Colonic mucosa (tissue), 4 donors: ENCODE measurements at places on chromosomes 5 and 9. TPM values are rescaled to one million over a fixed set of nuclear protein-coding genes. Genes with fewer than 3 reads are reported as not detected.

GRCh38 chr5:135494196-135494595 lies 41.6 kb downstream of the NEUROG1 start:
- peaks cover 35% of the 10 kb centered on the region for H3K27me3 ChIP-seq
- H3K4me3 ChIP-seq: no peak overlapping the region
- H3K36me3 ChIP-seq: no peaks in the 10 kb centered on the region
- DNase-seq: no peak
- no peaks in the 10 kb centered on the region for H3K4me1 ChIP-seq
- H3K27ac ChIP-seq: no peak overlapping the region

DNA sequence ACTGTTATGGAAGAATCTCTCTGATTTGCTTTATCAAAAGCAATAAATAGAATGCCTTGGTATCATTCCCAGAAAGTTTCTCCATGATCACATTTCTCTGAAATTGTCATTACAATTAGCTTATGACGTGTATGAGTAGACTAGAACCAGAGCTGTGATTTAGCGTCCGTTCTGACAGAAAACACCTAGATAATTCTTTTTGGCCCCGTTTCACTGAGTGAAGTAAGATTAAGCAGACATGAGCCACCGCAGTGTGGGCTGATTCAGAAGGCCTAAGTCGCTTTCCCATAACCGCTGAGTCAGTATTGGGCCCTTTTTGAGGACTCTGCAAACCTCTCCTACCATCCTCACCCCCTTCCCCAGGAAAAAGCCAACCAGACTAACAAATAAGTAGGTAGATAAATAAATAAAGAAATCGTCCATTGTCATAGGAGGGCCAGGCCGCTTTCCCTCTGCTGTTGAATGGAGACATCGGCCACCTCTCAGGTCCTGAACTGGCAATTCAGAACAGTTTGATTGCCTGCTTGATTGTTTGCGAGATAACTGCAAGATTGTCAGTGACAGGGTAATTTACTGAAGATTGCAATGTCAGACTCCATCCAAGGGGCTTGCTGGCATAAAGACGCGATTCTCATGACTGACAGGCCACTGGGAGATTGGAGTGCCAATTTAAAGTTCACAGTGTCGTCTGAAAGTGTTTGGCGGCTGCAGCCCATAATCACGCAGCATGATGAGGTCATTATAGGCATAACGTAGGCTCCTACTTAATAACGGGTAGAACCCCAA lies 105.0 kb upstream of the WWC1 start:
- H3K4me1 ChIP-seq: no peaks in the 10 kb centered on the region
- DNase-seq: no peak
- no peak overlapping the region for H3K27ac ChIP-seq
- H3K36me3 ChIP-seq: no peaks in the 10 kb centered on the region

The PCDHGA7 gene
- total RNA-seq: 1.0 TPM

GRCh38 chr5:125657936-125658335 lies 765.3 kb upstream of the GRAMD2B start:
- H3K36me3 ChIP-seq: no peaks in the 10 kb centered on the region
- H3K27me3 ChIP-seq: no peaks in the 10 kb centered on the region
- H3K4me1 ChIP-seq: no peaks in the 10 kb centered on the region
- no peak overlapping the region for H3K4me3 ChIP-seq

DNA sequence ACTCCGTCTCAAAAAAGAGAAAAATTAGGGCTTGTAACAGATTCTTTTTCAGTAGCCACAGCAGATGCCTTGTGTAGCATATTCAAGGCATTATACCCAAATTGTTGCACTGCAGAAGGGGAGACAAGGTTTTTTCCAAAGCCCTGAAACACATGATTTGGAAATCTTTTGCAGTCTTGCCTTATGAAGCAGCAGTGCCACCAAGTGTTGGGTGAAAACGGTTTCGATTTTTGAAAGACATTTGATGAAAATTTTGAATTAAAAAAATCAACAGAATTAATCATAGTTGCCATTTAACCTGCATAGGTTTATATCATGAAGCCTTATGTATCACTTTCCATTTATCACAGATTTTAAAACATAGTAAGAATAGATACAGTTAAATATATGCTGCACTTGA lies 479.5 kb downstream of the TAF11L14 start:
- no peak overlapping the region for H3K27ac ChIP-seq
- no peaks in the 10 kb centered on the region for H3K27me3 ChIP-seq
- H3K36me3 ChIP-seq: no peaks in the 10 kb centered on the region
- no peak for DNase-seq
- H3K4me3 ChIP-seq: no peak overlapping the region
- no peaks in the 10 kb centered on the region for H3K4me1 ChIP-seq

The PCDHGA6 gene
- 0.82 TPM for total RNA-seq

The HCN1 gene
- 0.07 TPM for total RNA-seq

The SPINK1 gene
- 423 TPM for total RNA-seq

GRCh38 chr5:78526049-78526525 lies 122.5 kb downstream of the LHFPL2 start:
- peak overlapping the region; percentile 62 for H3K27ac ChIP-seq
- H3K4me1 ChIP-seq: no peaks in the 10 kb centered on the region
- no peak for DNase-seq

DNA sequence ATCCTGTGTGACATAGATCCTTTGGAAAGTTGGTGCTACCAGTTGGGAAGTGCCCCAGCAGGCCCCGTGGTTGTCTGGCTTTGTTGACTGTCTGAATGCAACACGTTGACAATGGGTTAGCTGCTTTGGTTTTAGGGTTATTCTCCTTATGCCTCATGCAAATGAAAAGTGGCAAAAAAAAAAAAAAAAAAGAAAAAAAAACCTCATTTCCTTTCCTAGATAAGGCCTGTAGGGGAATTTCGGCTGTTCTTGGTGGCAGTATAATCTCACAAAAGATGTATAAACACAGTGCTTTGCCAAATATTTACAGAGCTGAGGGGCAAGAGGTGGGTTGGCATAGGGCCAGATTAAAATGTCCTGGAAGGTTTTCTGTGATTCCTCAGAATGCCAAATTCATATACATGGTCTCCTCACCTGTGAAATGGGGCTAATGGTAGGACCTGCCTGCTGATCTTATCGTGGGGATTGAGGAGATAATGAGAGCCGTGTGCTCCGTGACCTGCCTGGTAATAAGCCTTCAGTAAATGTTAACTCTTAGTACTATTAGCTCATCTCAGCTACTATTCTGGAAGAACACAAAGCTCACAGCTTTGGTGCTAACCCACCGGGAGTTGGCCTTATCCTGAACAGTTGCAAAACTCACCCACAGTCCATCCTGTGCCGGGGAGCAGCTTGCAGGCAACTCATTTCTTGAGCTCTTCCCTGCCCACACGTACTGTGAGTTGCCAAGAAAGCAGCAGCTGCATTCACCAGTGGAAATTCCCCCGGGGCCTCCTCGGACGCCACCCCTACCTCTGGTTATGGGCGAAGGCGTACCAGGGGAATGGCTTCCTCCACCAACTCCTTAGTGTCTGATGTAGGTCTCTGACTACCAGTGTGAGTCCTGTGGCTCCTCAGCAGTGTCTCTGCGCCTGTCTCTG lies 220.3 kb downstream of the NR3C1 start:
- no peaks in the 10 kb centered on the region for H3K4me1 ChIP-seq
- H3K36me3 ChIP-seq: no peaks in the 10 kb centered on the region
- H3K4me3 ChIP-seq: no peak overlapping the region
- H3K27ac ChIP-seq: no peak overlapping the region

The RNF44 gene
- total RNA-seq: 67.5 TPM

DNA sequence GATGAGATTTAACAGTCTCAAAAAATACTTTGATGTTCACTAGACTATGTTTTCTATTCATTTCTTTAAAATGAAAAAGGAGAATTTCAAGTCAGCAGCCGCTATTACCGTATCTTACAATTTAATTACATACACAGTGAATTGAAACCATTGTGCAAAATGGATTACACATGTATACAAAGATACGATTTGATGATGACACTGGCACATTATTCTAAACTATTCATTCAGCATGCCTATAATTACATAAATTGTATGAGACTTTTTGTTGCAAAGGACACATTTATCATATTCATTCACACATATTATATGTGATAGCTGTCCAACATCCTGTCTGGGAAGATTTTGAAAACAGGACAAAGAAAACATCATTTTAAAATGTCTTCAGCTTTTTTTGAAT lies 118.3 kb upstream of the VCAN start:
- DNase-seq: no peak
- no peak overlapping the region for H3K4me3 ChIP-seq
- no peaks in the 10 kb centered on the region for H3K4me1 ChIP-seq
- H3K27me3 ChIP-seq: no peaks in the 10 kb centered on the region
- no peak overlapping the region for H3K27ac ChIP-seq
- no peaks in the 10 kb centered on the region for H3K36me3 ChIP-seq

The FUT7 gene
- not detected for total RNA-seq

DNA sequence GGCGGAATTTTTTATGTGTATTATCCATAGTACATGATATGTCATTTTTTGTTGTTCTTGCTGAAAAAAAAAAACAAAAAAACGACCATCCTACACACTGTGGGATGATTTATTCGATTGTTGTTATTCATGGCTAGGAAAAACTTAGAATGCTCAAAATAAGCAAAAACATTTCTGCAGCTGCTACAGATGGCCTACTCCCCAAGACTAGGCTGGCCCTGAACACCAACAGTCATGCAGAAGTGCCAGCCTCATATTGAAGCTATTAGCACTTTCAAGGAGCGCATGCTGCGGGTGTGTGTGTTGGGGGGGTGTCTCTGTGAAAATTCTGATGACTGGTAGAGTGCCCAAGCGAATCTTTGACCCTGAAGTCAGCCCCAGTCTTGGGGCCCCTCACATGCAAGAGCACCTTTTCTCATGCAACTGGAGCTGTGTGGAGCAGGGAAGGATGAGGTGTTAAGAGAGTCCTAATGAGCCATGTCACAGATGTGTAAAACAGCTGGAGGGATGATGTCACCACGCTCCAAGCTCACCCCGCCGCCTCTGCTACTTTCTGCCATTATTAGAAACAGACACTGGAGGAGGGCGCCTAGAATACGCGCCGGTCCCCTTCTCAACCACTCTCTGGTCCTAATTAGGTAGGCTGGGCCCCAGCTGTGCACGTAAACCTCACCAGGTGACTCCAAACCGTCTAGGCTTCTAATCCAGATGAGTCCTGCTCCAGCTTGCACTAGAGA lies 61.0 kb upstream of the SMIM23 start:
- H3K4me1 ChIP-seq: no peaks in the 10 kb centered on the region
- DNase-seq: no peak
- H3K27me3 ChIP-seq: no peaks in the 10 kb centered on the region
- no peaks in the 10 kb centered on the region for H3K36me3 ChIP-seq

DNA sequence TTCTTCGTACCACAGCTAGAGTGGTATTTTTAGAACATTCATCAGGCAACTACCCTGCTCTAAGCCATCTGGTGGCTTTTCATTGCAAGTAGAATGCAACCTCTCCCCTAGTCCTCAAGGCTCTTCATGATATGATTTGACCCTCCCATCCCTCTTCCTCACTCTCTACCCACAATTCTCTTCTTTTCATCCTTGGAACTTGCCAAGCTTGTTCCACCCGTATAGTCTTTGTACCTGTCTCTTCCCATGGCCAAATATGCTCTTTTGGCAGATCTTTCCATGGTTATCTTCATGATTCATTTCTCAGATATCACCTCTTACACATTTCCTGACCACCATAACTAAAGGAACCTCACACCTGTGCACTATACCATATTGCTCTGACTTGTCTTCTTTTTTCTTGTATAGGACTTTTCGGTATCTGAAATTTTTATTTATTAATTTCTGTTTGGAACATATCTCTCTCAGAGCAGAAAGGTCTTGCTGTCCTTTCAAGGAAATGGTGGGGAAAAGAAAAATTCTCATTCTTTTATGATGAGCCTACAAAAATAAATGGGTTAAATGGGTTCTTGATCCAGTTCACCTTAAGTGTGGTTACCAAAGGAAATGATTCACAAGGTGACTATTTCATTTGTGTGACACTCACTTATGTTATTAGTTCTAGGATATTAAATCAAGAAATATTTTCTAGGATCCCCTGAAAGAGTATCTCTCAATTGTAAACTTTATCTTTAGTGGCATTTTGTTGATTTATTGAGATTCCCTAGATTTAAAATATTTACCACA lies 3.7 kb upstream of the CD274 start:
- DNase-seq: no peak
- no peaks in the 10 kb centered on the region for H3K36me3 ChIP-seq
- no peak overlapping the region for H3K4me3 ChIP-seq

The UBLCP1 gene
- 17.2 TPM for total RNA-seq

The NOTCH1 gene
- 99.4 TPM for total RNA-seq

GRCh38 chr5:1111241-1111726 lies 579 bp downstream of the SLC12A7 start:
- H3K4me3 ChIP-seq: peak overlapping the region; percentile 94
- H3K36me3 ChIP-seq: no peaks in the 10 kb centered on the region
- no peaks in the 10 kb centered on the region for H3K27me3 ChIP-seq
- DNase-seq: no peak
- H3K27ac ChIP-seq: peak overlapping the region; percentile 88
- H3K4me1 ChIP-seq: peaks cover 16% of the 10 kb centered on the region

GRCh38 chr5:42949348-42950115 lies 90.6 kb downstream of the ANXA2R start:
- peak overlapping the region; percentile 82 for H3K27ac ChIP-seq
- peak; percentile 64 for DNase-seq
- peak overlapping the region; percentile 14 for H3K4me3 ChIP-seq
- peaks cover 10% of the 10 kb centered on the region for H3K4me1 ChIP-seq

The ARL10 gene
- 1.3 TPM for total RNA-seq

DNA sequence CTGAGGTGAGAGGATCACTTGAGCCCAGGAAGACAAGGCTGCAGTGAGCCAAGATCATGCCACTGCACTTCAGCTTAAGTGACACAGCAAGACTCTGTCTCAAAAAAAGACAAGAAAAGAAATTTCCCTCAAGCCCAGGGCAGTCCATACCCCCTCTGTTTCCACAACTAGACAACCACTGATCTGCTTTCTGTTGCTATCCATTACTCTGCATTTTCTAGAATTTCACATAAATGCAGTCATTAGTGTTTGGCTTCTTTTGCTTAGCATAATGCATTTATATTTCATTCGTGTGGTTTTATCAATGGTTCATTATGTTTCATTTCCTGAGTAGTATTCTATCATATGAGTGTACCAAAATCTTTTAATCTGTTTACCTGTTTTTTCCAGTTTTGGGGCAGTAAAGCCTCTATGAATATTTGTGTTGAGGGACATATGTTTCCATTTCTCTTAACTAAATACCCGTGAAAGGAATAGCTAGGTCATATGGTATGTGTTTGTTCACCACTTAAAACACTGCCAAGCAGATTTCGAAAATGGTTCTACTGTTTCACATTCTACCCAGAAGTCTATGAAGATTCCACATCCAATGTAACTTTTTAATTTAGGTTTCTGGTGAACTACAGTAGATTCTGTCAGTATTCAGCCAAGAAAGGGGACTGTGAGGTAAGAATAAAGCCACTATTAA lies 271.8 kb downstream of the ZNF608 start:
- DNase-seq: no peak
- no peaks in the 10 kb centered on the region for H3K36me3 ChIP-seq
- H3K4me3 ChIP-seq: no peak overlapping the region
- no peaks in the 10 kb centered on the region for H3K4me1 ChIP-seq
- H3K27me3 ChIP-seq: no peaks in the 10 kb centered on the region
- H3K27ac ChIP-seq: no peak overlapping the region

GRCh38 chr9:37381094-37381741 lies 41.3 kb upstream of the GRHPR start:
- H3K4me1 ChIP-seq: no peaks in the 10 kb centered on the region
- H3K27me3 ChIP-seq: no peaks in the 10 kb centered on the region
- no peaks in the 10 kb centered on the region for H3K36me3 ChIP-seq
- DNase-seq: no peak
- no peak overlapping the region for H3K27ac ChIP-seq
